Activated CD8-positive, alpha-beta T cell treated with anti-CD3 and anti-CD28 coated beads for 36 hours (primary cell): ENCODE measurements at places on chromosomes 6 and 20. TPM values are rescaled to one million over a fixed set of nuclear protein-coding genes. Genes with fewer than 3 reads are reported as not detected.

DNA sequence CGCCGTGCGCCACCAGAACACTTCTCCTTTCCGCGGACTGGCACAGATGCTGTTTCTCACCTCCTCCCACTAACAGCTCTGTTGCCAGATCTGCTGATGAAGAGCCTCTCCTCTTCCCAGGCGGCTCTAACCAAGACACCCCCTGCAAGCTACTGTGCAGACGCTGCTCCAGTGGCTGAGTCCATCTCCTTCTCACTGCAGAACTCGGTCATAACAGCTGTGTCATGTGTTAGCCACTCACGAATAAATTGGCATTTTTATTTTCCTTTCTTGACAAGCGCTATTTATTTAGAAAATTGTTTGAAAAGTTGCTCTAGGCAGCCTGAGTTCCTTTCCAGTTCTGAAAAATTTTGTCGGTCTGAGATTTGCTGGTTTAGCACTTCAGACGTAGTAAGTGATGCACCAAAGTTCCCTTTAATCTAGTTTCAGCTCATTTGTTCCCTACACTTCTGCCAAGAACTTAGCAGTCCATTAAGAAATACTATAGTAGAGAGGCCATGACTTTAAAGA, 12.8 kb upstream of the PLEKHG1 start:
- no peak for DNase-seq

- DNase-seq: no peak
These were observed 2.7 kb upstream of the SIRPG start for GRCh38 chr20:1660246-1660645.

DNA sequence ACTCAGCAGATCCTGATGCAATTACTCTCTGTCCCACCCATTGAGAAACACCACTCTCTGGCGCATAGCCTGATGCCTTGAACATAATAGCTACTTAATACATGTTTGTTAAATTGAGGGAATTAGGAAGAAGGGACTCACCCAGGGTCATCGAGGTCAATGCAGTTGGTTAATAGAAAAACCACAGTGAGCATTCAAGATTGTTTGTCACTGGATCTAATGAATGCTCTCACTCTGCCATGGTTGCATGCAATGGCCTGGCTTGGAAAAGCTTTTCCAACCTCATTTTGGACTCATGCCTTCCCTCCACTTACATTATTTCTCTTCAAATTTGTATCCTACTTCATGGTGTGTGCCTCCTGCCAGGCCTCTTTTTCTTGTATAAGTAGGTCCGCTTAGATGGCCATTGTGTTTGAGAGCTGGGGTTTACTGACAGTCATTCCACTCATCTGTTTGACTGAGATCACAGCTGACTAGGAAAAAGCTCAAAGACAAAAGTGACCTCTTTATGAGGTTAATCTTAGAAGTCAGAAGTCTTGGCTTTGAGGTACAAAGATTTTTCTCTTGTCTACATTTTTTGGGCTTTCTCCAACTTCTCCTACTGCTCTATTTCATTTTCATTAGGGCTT, 154.8 kb upstream of the RAB32 start:
- no peak for DNase-seq

GRCh38 chr6:37308069-37308815, 45.5 kb upstream of the RNF8 start:
- DNase-seq: no peak

GRCh38 chr6:29295181-29295585, 6.3 kb upstream of the OR14J1 start:
- DNase-seq: no peak

DNA sequence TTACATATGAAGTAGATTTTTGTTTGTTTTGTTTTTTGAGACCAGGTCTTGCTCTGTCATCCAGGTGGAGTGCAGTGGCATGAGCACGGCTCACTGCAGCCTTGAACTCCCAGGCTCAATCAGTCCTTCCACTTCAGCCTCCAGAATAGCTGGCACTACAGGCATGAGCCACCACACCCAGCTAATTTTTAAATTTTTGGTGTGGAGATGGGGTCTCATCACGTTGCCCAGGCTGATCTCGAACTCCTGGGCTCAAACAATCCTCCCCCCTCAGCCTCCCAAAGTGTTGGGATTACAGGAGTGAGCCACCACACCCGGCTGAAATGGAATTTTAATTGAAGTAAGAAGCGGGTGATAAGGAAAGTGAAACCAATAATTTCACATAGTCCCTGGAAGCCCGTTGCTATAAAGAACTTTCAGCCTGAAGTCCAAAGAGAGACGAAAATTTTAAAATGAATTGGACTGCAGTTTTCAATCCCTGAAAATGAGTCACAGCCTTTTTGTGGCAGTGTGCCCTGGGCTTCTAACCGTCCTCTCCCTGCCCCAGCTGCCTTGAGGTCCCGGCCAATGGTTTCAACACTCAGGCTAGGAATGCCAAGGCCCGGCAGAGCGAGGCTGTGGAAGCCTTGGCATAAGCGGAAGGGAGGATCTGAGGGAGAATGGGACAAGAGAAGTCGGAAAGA, 757 bp downstream of the RAET1E start:
- no peak for DNase-seq

- peak; percentile 47 for DNase-seq
These were observed 98.5 kb downstream of the INSM1 start for GRCh38 chr20:20466341-20466879.

TBC1D22B gene
- 12.3 TPM for total RNA-seq

VNN1 gene
- total RNA-seq: not detected

SLC32A1 gene
- total RNA-seq: not detected

PNPLA1 gene
- not detected for total RNA-seq

LCA5 gene
- total RNA-seq: not detected
